ENCODE measurements at places on chromosomes 6 and 20.

- DNase-seq: no peak
Observed at GRCh38 chr6:152127432-152128165, 320.1 kb downstream of the ESR1 start.

GRCh38 chr6:7493866-7494265 lies 47.6 kb upstream of the DSP start:
- no peak for DNase-seq

GRCh38 chr6:67896476-67896875 lies 738.6 kb upstream of the ADGRB3 start:
- no peak for DNase-seq

GRCh38 chr20:33202451-33202850 lies 14.7 kb upstream of the BPIFA3 start:
- DNase-seq: no peak

DNA sequence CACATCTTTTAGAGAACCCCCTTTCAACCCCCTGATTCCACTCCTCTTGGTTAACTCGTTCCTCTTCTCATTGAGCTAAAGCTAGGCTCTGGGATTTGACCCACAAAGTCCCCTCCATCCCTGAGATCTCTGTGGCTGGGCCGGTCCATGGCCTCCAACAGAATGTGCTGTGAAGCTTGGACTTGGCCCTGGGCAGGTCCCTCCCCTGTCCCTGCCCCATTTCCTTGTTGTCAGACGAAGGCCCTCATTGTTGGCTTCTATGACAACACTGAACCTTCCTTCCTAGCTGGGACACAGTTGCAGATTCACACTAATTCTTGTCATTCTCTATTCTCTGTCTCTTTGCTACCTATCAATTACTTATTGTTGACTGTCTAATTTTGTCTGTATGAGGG lies 156.1 kb downstream of the SYCP2 start:
- no peak for DNase-seq

DNA sequence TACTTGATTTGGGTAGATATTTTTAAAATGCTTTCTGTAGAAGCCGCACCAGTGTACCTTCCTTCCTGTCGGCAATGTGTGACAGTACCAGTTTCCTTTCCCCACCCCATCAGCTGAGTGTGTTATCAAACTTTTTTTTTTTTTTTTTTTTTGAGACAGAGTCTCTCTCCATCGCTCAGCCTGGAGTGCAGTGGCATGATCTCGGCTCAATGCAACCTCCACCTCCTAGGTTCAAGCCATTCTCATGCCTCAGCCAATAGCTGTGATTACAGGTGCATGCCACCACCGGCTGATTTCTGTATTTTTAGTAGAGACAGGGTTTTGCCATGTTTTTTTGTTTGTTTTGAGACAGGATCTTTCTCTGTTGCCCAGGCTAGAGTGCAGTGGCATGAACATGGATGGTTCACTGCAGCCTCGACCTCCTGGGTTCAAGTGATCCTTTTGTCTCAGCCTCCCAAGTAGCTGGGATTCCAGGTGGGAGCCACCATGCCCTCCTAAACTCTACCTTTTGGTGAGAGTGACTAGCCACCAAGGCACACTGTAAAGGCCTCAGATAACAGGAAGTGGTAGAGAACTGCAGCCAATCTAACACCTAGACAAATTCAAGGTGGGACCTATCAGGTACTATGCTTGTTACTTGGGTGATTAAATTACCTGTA lies 26.5 kb upstream of the ZBTB22 start:
- DNase-seq: peak; percentile 41

- no peak for DNase-seq
Observed at GRCh38 chr6:117817499-117817898, 89.6 kb upstream of the SLC35F1 start.

GRCh38 chr20:17896771-17897369 lies 71.7 kb downstream of the SNX5 start:
- no peak for DNase-seq

DNA sequence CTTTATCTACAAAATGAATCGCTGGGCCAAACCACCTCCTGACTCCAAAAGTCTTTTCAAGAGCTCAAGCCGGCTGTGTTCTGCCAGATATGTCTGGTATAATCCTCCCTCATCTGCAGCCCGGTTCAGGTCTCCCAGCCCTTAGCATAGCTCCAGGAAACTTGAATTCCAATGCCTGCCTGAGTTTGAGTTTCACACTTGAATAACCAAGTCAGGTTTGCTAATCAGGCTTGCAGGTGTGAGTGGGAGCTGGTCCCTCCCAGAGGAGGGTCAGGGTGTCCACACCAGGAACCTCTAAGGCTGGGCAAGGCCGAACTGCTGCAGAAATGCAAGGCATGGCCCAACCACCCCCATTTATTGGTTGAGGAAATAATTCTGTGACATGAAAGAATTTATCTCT lies 96.6 kb downstream of the TMEM242 start:
- no peak for DNase-seq

GRCh38 chr6:63459814-63460213 lies 112.5 kb upstream of the LOC128125822 start:
- DNase-seq: no peak

- no peak for DNase-seq
Observed at GRCh38 chr6:162856885-162857284, 129.1 kb downstream of the PACRG start.

GRCh38 chr20:37878835-37879599 lies 23.9 kb upstream of the VSTM2L start:
- no peak for DNase-seq

DNA sequence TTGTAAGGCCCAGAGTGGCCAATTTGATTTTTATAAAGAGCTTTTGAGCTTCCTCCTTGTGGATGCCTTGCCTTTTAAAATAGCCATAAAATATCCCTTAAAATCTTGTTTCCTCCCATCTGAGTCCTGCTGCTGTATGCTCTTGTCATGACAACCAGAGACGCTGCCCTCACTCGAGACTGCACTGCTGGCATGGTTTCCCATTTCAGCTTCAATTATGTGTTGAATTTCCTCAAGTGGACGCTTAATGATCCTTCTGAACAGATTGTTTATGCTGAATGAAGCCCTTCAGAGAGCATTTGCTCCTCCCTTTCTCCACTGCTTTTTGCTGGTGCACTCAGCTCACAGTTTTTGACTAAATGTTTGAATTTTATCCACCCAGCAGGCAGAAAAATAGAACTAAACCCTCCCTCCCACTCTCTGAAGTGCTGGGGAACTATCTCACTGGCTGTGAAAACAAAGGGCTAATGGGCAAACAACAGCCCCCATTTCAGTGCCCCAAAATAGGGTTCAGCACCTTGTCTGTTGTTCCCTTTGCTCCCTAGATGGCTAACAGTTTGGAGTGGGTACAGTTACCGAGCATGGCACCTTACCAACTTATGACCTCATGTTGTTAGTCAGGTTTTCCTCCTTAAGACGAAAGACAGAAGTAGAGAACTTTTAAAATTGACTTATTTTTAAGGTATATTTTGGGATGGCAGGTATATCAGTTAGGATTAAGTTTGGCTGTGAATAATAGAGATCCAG lies 45.5 kb upstream of the RNF8 start:
- DNase-seq: no peak

DNA sequence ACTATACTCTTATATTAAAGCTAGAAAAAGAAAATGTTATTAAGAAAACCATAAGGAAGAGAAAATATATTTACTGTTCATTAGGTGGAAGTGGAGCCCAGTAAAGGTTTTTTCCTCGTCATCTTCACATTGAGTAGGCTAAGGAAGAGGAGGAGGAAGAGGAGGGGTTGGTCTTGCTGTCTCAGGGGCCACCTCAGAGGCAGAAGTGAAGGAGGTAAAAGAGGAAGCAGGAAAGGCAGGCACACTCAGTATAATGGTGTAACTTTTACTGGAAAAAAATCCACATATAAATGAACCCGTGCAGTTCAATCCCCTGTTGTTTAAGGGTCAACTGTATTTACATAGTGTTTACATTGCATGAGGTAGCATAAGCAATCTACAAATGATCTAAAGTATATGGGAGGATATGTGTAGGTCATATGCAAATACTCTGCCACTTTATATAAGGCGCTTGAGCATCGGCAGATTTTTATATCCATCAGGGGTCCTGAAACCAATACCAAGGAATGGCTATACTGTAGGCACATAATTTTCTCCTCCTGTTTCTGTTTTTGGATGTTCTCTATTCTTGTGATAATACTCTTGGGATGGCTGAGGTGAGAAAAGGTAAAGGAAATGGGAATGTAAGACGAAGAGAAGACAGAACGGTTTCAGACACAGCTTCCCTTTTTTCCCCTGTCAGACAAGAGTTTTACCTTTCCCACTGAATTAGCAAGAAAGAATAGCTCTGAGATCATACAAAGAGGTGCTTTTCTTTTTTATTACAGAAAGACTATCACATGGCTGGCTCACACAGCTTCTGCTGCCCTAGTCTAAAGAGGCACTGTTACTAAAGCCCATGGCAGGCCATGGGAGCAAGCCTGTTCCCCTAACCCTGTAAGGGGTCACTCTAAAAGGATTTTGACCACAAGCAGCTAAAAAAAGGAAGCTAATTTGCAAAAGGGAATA lies 59.9 kb downstream of the NUDT3 start:
- no peak for DNase-seq

DNA sequence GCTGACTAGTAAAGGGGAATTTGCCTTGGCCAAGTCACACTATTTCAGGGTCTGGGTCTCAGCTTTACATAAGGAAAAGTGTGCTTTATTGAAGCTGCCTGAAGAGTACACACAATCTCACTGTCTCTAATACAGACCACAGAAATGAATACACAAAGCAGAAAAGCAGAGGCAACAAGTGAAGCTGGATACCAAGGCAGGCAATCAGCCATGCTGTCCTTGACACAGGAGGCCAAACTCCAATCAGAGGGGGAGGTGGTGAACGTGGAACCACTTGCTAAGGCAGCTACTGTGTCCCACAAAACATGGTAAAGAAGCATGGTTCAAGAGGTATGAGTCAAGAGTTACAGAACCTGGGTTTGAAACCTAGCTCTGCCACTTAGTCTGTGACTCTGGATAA lies 21.8 kb upstream of the CCND3 start:
- DNase-seq: no peak

DNA sequence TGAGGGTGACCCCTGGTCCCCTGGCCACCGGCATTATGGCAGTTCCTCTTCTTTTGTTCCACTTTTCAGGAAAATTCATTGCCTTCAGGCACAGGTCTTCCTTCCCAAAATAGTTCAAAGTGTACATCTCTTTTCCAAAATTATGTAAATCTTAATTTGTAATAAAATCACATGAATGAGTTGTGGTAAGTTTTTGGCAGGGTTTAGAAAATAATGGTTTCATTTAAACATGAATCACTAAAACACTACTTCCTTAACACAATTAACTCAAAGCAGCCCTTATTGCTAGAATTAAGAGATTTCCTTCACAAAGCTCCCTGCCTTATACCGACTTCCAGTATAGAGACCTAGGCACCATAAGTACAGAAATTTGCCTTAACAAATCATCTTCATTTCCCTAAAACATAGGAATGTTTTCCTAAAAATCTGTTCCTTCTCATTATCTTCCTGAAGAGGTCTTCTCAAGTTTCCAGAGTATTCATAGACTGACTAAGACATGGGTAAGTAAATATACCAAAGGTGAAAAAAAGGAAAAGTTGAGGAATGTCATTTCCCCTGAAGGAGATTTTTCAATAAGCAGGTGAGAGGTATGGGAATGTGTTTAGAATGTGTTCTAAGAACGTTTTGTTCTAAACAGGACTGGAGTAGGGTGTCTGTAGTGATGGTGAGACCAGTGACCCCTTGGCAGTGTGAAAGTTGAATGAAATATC lies 148.2 kb upstream of the CITED2 start:
- no peak for DNase-seq

- no peak for DNase-seq
Observed at GRCh38 chr6:40845553-40845952, 193.5 kb downstream of the UNC5CL start.

DNA sequence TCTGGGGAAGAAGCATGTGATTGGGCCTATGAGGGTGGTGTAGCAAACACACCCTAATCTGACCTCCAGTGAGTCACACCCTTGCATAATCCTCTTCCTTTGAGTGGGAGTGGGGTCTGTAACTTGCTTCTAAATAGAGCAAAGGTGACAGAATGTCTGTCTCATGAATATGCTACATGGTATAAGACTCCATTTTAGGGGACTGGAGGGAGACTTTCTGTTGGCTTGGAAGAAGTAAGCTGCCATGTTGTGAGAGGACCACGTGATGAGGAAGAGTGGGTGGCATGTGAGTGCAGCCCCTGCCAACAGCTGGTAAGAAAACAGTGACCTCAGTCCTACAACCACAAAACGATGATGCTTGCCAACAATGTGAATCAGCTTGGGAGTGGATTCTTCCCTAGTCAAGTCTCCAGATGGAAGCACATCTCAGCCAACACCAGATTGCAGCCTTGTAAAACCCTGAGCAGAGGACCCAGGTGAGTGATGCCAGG lies 3.7 kb downstream of the AK9 start:
- DNase-seq: no peak

GRCh38 chr20:59628171-59628570 lies 23.8 kb downstream of the PHACTR3 start:
- no peak for DNase-seq

GRCh38 chr6:154479771-154480639 lies 30.5 kb downstream of the CNKSR3 start:
- no peak for DNase-seq

DNA sequence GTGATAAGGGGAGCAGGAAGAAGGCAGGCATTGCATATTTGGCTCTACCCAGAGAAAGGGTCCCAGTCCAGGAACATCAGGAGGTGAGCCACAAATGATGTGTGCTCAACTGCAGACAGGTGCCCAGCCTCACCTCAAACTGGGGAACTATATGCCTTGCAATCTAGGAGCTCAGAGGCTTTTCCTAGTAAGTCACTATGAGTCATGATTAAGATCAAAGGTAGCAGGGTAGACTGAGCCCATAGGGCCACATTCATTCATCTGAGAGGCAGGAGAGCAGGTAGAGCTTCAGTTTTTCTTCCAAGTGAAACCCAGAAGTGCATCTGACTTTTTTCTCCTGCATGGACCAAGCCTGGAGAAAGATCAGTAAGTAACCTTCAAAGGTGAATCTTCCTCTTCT lies 31.3 kb downstream of the MARCKS start:
- no peak for DNase-seq

DNA sequence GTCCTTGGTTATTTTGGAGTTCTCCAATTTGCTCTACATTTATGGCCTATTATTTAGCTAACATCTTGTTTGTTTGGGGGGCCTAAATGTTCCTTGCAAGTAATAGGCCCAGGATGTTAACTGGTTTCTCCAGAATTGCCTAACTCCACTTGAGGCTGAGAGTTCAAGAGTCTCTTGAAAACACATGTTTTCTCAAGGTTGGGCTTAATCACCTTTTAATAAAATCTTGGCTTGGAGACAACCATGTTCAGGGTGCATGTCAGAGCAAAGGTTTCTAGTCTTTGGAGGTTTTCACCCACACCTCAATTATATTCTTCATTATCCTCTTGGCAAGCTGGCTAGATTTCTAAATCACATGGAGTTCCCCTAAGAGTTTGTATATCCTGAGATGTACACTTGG lies 54.2 kb downstream of the KLHL31 start:
- no peak for DNase-seq

DNA sequence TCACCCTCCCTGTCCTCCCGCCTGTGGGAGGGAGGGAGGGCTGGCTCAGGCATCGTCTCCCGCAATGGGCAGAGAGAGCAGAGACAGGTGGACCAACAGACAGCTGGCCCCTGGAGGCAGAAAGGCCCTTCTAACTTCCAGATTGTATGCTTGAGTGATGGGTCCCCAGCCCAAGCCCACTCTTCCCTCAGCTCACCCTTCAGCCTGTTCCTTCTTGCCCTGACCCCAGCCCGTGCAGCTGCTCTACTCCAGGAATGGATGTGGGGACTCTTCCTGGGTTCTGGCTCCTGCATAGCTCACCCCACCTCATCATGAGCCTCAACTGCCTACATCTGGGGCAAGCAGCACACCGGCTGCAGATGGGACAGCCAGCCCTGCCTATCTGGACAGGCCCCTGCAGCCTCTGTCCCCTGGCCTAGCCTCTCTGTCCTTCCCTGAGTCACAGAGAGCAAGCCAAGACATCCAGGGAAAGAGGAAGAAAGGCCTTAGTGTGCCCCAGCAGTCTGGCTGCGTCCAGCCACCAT lies 11.5 kb upstream of the SLC22A7 start:
- DNase-seq: no peak

All from stimulated activated CD8-positive, alpha-beta memory T cell treated with anti-CD3 and anti-CD28 coated beads, Interleukin-12 subunit alpha, Interleukin-12 subunit beta, amount 100 ng/mL, for 1 hour (primary cell).